ENCODE measurements at places on chromosomes 12 and 14.

- DNase-seq = no peak
Observed at GRCh38 chr14:100880271-100881101, 23.0 kb downstream of the RTL1 start.

DNA sequence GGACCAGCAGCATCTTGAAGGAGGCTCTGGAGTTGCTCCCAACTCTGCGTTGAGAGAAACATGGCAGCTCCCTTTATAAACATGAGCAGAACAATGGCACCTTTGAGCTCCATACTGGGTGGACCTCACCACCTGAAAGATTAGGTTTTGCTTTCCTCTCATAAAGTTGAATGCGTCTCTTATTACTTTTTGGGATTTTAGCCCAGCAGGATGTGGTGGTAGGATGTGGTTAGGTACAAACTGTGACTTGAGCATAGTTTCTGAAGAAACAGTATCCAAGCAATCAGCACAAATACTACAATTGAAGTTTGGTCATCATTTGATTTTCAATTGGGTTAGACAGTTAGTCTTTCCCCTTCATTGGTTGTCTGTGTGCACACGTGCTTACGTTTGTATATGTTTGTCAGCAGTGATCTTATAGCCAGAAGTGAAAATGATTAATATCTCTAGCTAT, at the start of gene PRR4:
PRR4 (minus strand) TSS at position 51 of the 454 bp plus-strand sequence; CDS start at position 13, 38 bp downstream.
- no peak for DNase-seq

DNA sequence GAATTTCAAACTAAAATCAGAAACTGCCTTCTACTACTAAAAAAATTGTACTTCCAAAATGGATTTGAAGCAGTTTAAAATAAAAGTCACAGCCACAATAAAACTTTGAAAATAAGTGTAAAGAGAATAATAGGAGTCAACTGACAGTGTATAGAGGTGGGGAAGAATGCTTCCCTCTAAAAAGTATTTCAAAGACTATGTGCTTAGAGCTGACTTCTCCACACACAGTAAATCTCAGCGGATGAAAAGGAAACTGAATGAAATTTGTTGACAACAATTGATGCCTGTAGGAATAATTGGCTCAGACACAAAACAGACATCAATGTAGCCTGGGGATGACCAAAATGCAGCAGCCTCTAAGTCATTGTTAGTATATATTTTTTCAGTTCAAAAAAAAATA, 7.9 kb downstream of the IGF1 start:
- no peak for DNase-seq

- DNase-seq = peak; percentile 51
Observed at GRCh38 chr12:111893287-111893686, 51.3 kb downstream of the MAPKAPK5 start.
